Stimulated activated CD4-positive, alpha-beta T cell treated with anti-CD3 and anti-CD28 coated beads, Interleukin-4, amount 100 ng/mL, for 48 hours (primary cell): ENCODE measurements at places on chromosomes 13 and 19.

GRCh38 chr13:29613101-29613500 is 17.6 kb upstream of the SLC7A1 start:
- DNase-seq = no peak

- no peak for DNase-seq
These were observed 30.1 kb downstream of the KLF12 start for GRCh38 chr13:74103970-74104555.

GRCh38 chr13:31775686-31776085 is 36.4 kb downstream of the RXFP2 start:
- no peak for DNase-seq

GRCh38 chr19:40622773-40623075 is 21.6 kb downstream of the LTBP4 start:
- DNase-seq = no peak

- DNase-seq = peak; percentile 46
These were observed 19.3 kb upstream of the GATAD2A start for GRCh38 chr19:19385896-19386869.

- DNase-seq = peak; percentile 60
These were observed 287.3 kb downstream of the COG6 start for GRCh38 chr13:39942552-39943273.

- DNase-seq = no peak
These were observed 3.8 kb downstream of the S1PR2 start for GRCh38 chr19:10227026-10227971.

- no peak for DNase-seq
These were observed 71.8 kb downstream of the TBC1D4 start for GRCh38 chr13:75410207-75410606.

- DNase-seq = no peak
These were observed 17.0 kb downstream of the RAB3D start for GRCh38 chr19:11322269-11323024.

- no peak for DNase-seq
These were observed 111.0 kb downstream of the B3GLCT start for GRCh38 chr13:31310786-31311185.

- DNase-seq = peak; percentile 11
These were observed 687 bp downstream of the MATK start for GRCh38 chr19:3785451-3785937.

DNA sequence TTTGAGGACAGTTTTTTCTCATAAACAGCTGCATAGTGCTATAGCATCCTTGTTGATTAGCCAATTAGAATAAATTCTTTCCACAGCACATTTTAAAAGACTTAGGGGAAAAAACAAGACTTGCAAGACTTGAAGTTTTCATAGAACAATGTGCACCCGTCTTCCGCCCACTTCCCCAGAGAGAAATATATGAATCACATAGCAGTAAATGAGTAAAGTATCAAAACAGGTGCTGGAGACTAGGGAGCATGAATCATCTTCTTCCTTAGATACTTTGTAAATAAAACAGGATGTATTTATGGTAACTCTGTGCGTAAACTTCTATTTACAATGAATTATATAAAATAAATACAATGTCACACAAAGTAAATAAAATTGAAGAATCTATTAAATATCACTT is 75.1 kb downstream of the COL4A2 start:
- no peak for DNase-seq

DNA sequence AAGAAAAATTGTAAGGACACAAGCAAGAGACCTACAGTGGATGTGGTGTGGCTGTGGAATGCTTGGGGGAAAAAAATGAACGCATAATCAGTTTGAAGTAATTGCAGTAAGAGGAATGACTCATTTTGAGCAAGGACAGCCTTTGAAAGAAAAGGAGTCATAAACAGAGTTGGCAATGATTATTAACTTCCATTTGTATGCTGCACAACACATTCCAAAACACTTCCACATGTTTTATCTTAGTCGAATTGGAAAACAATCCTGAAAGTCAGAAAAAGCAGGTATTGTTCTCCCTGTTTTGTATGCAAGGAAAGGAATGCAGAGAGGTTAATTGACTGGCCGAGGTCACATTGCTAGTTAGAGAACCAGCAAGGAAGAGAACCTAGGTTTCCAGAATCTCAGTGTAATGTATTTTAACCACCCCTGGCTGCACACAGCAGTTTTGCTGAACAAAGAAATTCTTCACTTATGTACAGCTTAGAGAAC is 630.0 kb upstream of the MIR17HG start:
- DNase-seq = no peak

DNA sequence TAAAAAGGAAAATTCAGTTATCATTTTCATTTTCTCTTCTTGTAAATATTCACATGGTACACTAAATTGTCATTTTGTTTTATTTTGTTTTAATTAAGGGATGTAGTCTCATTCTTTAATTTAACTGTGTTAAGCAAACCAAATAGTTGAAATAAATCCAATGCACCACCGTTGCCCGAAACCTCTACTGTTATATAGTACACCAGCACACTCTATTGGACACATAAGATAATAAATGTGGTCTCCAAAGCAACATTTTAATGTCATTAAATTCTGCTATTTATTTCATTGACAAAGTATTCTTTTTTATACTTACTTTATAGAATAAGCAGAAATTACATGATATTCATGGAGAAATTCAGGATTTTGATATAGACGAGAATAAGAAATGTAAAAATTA is 156.4 kb upstream of the FREM2 start:
- no peak for DNase-seq
